ENCODE measurements at places on chromosomes 13 and 19.

DNA sequence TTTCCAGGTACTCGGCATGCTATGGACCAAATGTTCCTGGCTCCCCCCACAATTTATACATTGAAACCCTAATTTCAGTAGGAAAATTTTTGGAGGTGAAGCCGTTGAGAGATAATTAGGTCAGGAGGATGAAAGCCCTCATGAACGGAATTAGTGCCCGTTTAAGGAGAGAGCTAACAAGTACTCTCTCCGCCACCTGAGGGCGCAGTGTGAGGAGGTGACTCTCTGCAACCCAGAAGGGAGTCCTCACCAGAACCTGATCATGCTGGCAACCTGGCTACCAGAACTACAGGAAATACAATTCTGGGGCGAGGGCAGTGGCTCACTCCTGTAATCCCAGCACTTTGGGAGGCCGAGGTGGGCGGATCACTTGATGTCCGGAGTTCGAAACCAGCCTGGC is 397.8 kb downstream of the SLITRK5 start:
- DNase-seq: no peak

DNA sequence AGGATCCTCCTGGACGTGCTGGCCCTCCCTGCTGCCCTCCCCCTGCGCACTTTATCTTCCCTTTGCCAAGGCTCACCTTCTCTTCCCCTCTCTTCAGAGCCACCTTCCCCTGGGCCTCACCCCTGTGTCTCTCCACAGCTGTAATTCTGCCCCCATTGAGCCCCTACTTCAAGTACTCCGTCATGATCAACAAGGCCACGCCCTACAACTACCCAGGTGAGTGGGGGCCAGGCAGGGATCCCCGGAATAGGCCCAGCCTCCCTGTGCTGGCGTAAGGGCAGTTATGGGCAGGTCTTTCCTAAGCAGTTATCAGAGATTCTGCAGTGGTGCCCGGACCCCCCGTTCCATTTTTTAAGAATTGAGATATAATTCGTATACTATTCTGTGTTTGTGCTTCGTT is 3.1 kb downstream of the NDUFA3 start:
- no peak for DNase-seq

GRCh38 chr19:50419580-50420035 is 870 bp downstream of the SPIB start:
- no peak for DNase-seq

DNA sequence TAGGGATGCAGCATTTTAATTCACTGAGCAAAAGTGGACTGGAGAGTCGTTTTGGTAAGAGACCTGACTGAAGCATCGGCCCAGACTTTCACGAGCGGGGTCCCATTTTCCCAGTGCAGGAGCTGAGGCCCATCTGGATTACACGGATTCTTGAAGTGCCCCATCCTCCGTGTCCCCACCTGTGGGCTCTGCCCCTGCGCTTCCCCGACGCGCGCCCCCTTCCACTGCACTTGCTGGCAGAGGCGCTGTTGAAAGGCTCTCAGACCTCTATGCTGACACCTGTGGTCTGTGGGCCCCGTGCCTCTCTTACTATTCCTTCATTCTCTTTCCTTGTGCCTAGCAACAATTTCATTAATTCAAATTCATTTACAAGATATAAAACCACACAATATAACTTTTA is 50.3 kb upstream of the MCF2L start:
- DNase-seq: no peak

DNA sequence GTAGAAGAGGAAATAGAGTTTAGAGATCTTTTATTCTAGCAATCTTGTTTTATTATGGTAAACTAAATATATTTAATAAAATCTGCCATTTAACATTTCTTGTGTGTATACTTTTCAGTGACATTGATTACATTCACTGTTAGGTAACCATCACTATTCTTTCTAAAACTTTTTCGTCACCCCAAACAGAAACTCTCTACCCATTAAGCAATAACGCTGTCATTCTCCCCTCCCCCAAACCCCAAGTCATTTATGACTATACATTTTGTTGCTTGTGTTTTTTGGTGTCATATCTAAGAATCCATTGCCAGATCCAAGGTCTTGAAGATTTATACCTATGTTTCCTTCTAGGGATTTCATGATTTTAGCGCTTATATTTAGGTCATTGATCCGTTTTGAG is 10.6 kb downstream of the URI1 start:
- DNase-seq: no peak

- DNase-seq: peak; percentile 19
These were observed 6.6 kb downstream of the ISOC2 start for GRCh38 chr19:55454787-55455243.

GRCh38 chr19:36256064-36256463 is 41.2 kb downstream of the ZNF146 start:
- DNase-seq: no peak

DNA sequence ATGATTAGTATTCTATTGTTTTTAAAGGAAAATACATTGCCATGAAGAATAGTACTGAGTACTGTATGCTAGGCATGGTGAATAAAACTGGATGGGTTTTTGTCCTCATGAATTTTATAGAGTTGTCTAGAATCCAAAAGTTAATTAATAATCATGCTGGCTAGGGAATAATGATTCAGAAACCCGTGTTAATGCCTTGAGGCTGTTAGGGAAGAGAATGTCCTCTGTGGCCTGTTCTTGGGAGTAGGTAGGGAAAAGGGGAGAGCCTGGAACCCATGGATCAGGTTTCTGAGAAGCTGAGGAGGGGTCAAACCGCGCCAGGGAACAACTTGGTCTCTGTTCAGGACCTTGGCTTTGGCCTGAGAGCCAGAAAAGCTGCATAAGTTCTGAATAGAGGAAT is 1376.3 kb upstream of the SLC10A2 start:
- no peak for DNase-seq

GRCh38 chr13:33730147-33730546 is 87.8 kb upstream of the RFC3 start:
- no peak for DNase-seq

DNA sequence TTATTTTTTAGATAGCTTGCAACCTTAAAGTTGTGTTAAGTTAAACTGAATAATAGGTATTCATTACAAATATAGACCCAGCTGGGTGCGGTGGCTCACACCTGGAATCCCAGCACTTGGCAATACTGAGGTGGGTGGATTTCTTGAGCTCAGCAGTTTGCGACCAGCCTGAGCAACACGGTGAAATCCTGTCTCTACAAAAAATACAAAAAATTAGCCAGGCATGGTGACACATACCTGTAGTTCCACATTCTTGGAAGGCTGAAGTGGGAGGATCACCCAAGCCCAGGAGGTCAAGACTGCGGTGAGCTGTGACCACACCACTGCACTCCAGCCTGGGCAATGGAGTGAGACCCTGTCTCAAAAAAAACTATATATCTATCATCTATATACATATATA is 386.5 kb downstream of the PCDH17 start:
- no peak for DNase-seq

DNA sequence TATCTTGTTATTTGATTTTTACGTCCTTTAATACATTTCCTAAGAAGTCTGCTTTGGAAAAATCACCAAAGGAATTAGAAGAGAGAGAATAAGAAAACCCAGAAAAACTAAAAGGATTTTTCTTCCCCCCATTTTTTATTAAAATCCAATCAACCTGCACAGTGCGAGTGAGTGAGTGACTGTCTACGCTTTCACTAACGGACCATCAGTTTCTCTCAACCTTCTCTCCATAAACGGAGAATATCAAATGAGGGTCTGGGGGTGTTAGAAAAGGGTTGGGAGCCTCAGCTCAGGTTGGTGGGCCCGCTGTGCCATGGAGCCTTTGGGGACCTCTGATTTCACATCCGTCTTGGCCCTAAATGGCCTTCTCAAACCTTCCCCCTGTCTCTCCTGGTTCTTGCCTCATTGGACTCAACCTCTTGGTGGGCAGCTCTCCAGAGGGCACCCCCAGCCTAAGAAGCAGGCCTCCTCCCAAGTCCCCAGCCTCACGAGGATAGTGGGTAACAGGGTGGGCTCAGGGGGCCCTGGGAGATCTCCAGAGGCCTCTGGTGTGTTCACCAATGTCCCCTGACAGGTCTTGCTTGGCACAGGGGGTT is 763 bp upstream of the LRP3 start:
- DNase-seq: no peak

- no peak for DNase-seq
These were observed 15.8 kb downstream of the LCP1 start for GRCh38 chr13:46166224-46166584.

DNA sequence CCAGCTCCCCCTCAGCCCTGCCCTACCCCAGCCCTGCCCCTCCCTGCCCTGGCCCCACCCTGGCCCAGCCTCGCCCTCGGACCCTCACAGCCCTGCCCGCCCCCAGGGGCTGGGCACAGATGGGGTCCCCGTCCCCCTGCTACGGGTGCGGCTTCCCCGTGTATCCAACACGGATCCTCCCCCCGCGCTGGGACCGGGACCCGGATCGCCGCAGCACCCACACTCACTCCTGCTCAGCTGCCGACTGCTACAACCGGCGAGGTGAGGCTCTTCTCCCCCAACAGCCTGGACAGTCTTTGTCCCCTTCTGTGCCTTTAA is 5.2 kb downstream of the SHFL start:
- DNase-seq: no peak

DNA sequence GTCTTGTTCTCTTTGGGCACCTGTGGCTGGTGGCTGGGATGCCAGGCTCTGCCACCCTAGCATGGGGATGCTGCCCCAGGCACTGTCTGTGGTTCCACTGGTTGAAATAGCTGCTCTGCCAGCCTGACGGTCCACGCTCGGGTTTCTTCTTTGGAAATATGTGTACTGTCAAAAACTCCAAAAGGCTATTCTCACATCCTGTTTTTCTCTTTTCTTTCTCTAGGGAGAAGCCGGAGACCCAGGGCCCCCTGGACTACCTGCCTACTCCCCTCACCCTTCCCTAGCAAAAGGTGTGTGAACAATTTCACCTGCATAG is 115.0 kb downstream of the RAB20 start:
- no peak for DNase-seq

- no peak for DNase-seq
These were observed 136.8 kb downstream of the MIPEP start for GRCh38 chr13:23752111-23753001.

- no peak for DNase-seq
These were observed 124.8 kb upstream of the KLF12 start for GRCh38 chr13:74258961-74259360.

DNA sequence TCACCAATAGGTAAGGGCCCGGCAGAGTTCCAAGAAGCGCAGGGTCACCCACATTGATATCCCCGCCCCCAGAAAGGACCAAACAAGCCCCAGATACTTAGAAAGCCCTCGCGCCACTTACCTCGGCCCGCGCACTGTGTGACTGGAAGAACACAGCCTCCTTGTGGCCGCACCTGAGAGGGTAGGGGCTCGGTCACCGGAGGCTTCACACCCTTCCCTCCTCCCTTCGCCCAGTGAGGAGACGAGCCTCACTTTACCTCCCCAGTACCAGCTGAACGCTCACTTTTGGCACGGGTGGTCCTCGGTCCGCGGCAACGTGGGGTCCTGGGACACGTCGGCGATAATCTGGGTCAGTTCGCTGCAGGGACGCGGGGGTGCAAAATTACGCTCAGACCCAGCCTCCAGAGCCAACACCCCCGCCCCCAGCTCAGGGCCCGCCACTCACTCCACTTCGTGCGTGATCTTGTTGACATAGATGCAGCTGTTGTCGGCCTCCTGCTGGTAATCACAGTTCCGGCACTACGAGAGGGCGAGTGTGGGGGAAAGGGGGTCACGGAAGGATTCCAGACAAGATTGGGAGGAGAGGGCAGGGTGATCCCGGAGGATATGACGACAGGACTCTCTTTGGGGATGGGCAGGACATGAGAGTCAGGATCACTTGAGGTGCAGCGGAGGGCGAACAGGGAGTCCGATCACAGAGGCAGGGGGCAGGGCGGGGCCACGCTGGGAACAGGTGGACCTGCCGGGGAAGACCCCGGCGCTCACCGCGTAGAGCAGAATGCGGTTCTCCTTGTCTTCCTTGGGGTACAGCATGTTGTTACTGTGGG is 568 bp downstream of the POLR2I start:
- peak; percentile 50 for DNase-seq

GRCh38 chr19:47707135-47707925 is 5.9 kb upstream of the EHD2 start:
- DNase-seq: peak; percentile 49

DNA sequence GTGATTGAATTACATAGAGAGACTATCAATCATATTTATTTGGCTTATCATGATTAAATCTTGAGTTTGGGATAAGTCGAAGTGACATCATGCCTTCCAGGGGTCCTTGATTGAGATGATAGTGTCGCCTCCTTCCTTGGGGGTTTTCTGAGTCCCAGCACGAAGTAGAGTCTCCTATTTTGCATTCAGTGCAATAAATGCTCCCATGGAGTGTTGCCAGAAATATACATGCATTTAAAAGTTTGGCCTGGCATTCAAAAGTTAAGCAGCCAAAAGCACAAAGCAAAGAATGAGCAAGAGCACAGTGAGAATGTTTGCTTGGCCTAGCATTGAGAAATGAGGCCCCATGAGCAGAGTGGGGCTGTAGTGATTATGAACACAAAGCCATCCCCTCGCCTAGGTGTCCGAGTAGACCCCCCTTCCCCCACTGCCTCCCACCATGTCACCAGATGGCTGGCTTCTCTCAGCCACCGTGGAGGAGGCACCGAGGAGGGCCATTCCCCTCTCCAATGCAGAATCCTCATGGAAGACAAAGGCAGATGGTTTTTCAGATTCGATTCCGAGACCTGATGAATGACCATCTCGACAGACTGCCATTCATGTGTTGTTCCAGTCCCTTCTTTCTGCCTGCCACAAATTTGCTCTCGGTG is 58.8 kb upstream of the UBL3 start:
- DNase-seq: no peak

- peak; percentile 60 for DNase-seq
These were observed at the start of gene GTF3A for GRCh38 chr13:27424246-27425157. TSS of gene GTF3A (plus strand) at chr13:27424619.

GRCh38 chr19:33302974-33303790 is 848 bp upstream of the CEBPA start:
- peak; percentile 29 for DNase-seq

DNA sequence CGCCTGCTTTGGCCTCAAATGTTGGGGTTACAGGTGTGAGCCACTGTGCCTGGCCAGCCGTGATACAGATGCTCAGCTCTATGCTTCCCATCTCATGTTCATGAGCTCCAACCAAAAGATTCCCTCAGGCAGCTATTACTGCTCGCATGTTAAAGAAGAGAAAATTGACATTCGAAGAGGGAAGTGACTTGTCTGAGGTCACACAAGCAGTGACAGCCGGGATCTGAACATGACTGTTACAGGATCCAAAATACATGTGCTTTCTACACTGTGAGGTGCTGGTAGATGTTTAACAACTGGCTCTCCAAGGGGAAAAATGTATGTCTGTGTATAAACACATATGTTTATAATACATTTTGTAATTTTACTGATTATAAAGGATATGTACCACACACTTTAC is 11.3 kb downstream of the FPR1 start:
- DNase-seq: no peak

DNA sequence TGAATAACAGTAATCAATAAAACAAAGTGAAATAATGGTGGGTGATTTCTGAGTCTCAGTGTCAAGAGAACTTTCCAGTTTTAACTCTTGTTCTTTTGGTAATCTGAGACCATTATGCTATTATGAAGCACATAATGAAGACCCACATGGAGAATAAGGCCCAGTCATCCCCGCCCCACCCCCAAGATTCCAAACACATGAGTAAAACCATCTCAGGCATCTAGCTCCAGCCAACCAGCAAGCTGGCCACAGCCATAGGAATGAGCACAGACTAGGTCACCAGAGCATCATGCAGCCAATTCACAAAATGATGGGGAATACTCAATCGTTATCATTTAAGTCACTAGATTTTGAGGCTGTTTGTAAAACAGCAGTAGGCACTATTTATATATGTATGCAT is 1769.0 kb upstream of the PCDH20 start:
- DNase-seq: no peak

- no peak for DNase-seq
These were observed 2.0 kb upstream of the KCNN4 start for GRCh38 chr19:43782689-43783231.

GRCh38 chr19:54325631-54326030 is 12.7 kb upstream of the LILRA5 start:
- no peak for DNase-seq

Measured in NCI-H1105 treated with DMSO at 0.1 percent for 48 hours (cell line).